ENCODE measurements at places on chromosomes 4 and X.

DNA sequence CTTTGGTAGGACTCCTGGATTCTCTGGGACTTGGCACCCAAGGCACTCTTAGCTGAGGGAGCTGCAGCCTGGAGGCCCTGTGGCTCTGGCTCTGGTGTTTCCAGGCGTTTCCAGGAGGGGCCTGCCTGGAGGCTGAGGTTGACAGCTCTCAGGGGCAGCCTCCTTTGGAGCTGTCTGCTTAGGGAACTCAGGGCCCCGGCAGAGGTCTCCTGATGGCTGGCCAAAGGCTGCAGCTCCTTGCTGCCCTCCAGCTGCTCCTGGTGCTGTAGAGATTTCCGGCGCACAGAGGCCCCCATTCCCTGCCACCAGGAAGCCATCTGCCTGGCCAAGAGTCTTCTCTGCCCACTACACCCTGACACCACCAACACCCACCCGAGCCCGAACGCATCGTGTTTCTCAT is 25.3 kb upstream of the ARHGEF38 start:
- DNase-seq = no peak

DNA sequence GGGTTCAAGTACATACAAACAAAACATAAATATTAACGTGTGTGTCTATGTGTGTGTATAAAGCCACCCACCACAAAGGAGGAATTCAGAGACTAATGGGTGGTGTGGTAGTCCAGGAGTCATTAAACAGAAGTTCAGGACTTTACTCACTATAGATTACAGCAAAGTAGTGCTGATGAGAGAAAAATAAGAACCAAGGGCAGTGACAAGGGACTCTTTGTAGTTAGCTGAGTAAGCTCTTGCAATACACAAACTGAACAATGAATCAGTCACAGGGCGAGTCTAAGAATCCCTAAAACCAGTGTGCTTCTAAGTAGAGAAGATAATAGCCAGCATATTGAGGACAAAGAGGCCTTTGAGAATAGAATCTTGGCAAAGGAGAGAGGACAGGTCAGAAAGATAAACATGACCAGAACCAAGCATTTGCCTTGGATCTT is 232.4 kb downstream of the PPP3CA start:
- DNase-seq = no peak

- no peak for DNase-seq
Measured at GRCh38 chrX:109847257-109848187, 114.5 kb upstream of the ACSL4 start.

GRCh38 chrX:124820738-124821137 is 474.4 kb downstream of the SH2D1A start:
- DNase-seq = no peak

GRCh38 chr4:173211838-173212237 is 43.2 kb downstream of the GALNT7 start:
- no peak for DNase-seq

DNA sequence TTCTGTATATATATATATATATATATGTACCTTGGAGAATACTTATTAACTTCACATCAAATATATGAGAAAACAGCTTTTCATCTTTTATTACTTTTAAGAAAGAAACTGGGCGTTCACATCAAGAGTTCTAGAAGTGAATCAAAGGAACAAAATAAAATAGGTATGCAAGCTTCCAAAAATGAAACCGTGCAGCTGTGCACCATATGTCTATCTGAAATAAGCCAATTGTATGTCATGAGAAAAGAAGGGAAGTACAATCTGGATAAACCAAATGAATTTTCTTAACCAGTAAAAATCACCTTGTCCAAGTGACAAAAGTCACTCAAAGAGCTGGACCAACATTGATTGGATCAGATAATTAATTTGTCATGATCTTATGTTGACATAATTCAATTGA is 405.4 kb upstream of the TECRL start:
- DNase-seq = no peak

- no peak for DNase-seq
Measured at GRCh38 chr4:78647272-78647671, 95.7 kb downstream of the ANXA3 start.

DNA sequence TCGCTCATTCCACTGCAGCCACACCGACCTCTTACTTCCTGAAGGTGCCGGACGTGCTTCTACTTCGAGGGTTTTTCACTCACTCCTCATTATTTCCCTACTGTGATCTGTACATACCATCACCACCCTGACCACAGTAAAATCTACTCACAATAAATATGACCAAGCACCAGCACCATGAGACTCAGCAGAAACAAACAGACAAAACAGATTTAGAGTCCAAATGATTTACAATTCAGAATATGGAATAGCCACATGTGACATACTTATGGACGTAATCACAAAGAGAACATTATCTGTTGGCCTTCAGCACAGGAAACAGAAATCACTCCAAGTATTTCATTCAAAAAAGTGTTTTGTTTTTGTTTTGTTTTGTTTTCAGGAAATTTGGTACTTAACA is 16.1 kb upstream of the KLB start:
- DNase-seq = no peak

DNA sequence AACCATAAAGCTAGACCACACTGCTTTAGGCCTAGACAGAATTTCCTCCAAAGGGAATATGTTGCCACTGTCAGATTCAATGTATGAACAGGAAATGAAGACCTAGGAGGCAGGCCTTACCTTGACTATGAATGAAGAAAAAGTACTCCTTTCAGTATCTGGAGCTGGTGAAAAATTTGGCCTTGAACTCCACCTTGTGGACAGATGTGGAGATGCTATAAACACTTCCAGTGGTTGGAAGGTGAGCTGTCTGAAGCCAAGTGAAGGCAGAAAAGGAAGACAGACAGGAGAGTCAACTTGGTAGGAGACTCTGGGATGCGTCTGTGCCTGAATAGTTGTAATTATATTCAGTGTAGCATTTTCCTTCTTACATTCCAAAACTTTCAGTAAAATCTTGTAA is 17.2 kb downstream of the SPIN3 start:
- no peak for DNase-seq

DNA sequence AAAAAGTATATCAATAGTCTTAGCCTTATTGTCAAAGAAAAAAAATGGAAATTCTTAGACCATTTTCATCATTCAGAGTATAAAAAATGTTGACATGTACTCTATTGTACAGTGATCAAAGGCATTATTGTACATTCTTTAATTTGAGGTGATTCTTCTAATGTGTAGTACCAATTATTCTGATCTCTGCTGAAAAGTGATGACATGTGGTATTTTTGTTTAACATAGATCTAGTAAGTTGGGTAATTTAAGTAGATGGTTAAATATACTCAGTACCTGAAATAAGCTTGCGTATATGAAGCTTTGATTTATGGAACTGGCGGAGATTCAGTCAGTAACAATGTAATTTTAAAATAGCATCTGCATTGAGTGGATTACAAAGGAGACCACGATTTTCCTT is 5.1 kb downstream of the TENM3 start:
- no peak for DNase-seq

- no peak for DNase-seq
Measured at GRCh38 chrX:65990702-65991101, 49.2 kb downstream of the VSIG4 start.

GRCh38 chrX:38657562-38657961 is 96.2 kb downstream of the TSPAN7 start:
- no peak for DNase-seq

DNA sequence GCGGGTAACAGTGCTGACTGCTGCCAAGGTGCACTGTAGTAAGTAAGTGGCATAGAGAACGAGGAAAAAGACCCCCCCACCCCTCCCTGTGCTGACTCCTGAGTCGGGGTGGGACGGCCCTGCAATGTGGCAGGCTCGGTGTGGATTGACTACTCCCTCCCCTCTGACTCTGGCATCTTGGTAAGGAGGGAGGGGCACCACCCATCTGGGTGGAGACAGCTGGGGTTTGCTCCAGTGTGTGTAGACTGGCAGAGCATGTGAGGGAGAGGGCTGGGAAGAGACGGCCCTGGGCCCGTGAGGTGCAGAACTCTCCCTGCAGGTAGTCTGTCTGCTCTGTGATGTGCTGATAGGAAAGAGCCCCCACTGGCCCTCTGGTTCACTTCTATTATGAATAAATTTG is 31.0 kb downstream of the NSG1 start:
- no peak for DNase-seq

- DNase-seq = no peak
Measured at GRCh38 chrX:78979789-78980464, 34.7 kb downstream of the P2RY10 start.

- DNase-seq = no peak
Measured at GRCh38 chrX:53714580-53715345, 28.2 kb upstream of the HUWE1 start.

- no peak for DNase-seq
Measured at GRCh38 chrX:87434618-87435017, 83.0 kb upstream of the KLHL4 start.

DNA sequence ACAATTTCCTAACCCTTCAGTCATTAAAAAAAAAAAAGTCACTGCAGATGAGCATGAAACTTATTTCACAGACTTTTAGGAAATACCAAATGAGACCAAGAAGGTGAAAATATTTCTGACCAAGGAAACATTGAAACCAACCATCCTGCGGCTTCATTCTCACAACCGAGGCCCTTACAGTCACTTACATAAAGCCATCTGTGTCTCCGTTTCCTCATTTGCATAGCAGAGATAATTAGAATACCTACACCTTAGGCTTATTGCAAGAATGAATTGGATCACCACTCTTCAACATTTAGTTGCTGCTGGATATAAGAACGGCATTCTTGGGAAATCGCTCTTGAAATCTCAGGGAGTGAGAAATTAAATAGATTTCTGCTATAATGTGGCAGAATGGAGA is 356.2 kb downstream of the HS3ST1 start:
- DNase-seq = no peak

DNA sequence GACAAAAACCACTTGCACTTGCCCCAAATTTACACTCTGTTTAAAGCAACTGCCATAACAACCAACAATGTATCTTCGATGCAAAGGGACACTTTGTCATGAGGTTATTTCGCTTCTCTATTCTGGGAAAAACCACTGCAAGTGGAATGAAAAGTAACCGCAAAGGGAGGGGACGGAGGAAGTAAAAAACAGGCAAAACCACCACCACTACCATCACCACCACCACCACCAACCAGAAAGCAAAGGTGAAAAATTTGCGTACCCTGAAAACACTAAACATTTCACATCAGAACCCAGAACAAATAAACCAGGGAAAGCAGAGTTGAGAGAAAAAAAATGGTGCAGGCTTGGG is 1.2 kb upstream of the N4BP2 start:
- DNase-seq = peak; percentile 28

DNA sequence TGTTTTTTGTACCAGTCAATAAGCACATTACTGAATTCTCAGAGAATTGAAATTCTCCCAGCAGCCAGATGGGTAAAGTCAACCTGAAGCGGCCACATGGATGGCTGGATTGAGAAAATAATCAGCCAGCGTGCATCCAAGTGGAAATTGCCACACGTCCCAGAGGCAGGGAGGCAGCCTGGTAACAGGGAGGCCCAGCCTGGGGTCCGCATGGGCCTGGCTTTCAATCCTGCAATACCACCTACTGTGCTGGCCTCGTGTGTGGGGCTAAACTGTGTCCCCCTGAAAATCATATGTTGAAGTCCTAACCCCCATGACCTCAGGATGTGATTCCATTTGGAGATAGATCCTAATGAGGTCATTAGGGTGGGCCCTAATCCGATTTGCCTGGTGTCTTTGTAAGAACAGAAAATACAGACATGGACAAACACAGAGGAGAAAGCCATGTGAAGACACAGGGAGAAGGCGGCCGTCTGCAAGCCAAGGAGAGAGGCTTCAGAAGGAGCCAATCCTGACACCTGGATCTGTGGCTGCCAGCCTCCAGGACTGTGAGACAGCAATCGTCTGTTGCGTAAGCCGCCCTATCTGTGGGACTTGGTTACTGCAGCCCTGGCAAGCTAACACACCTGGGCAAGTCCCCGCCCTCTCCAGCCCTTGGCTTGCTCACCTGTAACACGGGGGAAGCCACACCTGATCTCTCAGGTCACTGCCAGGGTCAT is 90.3 kb downstream of the JAKMIP1 start:
- no peak for DNase-seq

DNA sequence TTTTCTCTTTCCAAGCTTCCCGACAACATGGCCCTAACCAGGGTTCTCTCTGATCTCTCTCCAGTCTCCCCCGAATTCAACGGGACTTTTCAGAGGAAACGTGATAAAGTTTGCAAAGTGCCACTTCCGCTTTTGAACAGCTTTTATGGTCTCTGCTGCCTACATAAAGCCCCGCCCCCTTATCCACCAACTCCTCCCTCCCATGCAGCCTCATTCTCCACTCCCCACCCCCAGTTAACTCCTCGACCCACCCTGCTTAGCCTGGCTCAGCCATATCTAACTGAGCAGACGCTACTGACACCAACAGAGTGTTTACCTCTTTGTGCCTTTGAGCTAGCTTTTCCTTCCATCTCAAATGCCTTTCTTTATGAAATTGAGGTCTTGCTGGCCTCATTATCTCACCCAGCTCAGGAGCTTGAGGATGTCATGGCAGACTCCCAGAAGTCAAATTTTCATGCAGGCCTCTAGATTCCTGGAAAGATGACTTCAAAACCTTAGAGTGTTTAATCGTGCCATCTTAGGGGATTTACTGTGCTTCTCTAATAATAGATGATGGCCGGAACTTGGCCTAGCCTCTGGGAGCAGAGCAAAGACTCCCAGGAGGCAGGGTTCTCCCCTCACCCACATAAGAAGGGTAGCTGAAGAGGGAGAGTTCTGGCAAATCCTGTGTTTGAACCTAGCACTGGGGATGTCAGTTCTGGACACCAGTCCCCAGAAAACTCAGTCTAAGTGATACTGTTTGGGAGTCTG is 606.0 kb downstream of the BCOR start:
- peak; percentile 41 for DNase-seq

DNA sequence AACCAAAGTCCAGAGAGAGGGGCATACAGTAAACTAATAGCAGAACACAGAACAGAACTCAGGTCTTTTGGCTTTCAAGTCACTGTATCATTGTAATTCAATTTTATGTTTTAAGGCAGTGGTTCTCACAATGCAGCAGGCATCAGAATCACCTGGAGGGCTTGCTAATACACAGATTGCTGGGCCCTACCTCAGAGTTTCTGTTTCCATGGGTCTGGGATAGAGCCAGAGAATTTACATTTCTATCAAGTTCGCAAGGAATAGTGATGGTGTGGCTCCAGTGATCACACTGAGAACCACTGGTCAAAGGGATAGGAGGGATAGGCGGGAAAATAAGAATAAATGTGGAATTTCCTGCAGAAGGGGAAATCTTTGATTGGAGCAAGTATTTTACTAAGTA is 36.7 kb downstream of the LANCL3 start:
- DNase-seq = no peak
